ENCODE measurements at places on chromosomes 7 and 10.

GRCh38 chr7:25923741-25924460 is 228.1 kb upstream of the NFE2L3 start:
- DNase-seq = no peak

DNA sequence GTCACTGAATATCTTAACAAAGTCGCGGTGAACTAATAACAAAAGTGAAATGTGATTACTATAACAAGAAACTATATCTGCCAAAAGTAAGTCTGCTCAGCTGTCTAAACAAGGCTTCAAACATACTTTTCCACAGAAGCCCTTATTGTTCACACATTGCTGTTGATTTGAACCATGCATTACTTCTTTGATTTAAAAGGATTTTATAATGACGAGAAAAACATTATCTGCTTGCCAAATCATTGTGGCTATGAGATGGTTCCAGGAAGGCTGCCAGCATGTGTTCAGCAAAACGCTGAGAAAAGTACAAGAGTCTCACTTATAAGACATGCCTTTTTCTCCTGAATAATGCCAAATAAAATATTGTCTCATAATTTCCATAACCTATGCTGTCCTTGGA is 24.4 kb downstream of the RNF133 start:
- DNase-seq = no peak

GRCh38 chr7:149154056-149154455 is 6.8 kb downstream of the ZNF398 start:
- no peak for DNase-seq

DNA sequence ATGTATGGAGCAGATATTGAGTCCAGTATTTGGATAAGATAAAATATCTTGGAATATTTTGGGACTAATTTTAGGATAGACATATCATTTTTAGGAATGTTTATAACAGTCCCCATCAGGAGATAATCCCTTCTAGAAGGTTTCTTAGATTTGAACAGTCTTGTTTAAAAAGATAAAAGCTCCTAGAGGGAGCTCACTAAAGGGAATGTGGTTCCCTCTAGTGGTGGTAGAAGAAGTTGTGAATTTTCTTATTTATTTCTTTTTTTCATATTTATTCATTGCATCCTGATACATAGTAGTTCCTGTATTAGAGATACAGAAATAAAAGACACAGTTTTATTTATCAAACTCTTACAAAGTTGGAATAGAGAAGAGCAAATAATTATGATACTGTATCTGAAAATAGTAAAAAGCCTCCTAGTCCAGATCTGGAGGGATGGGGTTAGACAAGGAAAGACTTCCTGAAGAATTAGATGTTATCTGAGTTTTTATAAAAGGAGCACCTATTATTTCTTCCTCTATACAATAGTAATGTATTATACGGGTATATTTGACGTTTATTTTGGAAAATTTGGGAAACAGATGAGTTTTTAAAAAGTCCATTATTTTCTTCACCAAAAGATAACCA is 24.5 kb upstream of the KLF14 start:
- no peak for DNase-seq

GRCh38 chr7:68756986-68757495 is 841.2 kb upstream of the AUTS2 start:
- no peak for DNase-seq

DNA sequence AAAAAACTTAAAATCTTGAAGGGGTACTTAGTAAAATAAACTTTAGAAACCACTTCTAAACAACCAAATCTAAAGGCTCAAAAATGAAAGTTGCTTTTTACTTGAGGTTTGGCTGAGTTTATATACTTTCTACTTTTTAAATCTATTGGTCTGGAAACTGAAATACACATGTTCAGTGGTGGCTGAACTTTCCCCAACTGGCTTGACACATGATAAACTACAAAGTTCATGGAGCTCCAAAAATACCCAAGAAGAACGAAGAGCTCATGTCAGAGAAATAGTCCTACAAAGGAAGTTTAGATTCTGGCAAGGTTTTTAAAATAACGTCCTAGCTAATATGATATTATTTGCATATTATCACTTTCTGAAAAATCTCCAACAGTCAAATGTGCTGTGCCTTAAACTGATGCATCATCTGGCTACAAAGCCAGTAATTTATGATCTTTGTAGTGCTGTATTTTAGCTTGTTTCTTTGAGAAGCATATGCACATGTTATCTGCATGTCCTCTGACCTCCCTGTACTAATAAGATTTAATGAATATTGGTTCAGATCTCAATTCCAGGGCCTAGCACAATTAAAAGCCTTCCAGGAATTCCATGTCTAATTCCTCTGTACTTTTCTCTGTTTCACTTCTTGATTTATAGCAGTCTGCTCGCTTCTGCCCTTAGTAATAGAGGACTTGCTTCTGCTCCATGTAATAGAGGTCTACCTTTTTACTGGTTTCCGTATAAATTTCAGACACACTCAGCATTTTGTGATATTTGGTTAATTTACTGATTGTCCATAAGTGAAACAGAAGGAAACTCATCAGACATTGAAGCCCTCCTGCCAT is 28.2 kb downstream of the SEMA3C start:
- no peak for DNase-seq

- no peak for DNase-seq
Measured at GRCh38 chr10:86668297-86669165, at the start of gene LDB3. TSS of gene LDB3 (plus strand) at chr10:86668511. CDS start at chr10:86668692, 181 bp downstream.

DNA sequence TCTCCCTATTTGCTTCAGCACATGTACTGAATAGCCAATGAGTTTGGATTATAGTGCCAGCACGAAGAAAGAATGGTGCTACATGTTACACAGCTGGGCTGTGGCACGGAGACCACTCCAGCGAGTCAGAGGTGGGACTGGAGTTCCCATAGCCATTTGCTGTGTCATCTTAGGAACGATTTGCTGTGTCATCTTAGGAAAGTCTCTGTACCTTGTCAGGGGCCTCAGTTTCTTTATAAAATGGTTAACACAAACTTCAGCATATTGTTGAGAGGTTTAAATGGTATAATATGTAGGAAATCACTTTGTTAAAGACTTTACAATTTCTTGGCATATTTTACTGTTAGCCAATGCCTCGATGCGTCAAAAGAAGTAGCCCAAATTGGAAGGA is 609.4 kb downstream of the LRMDA start:
- DNase-seq = no peak

GRCh38 chr7:148954766-148955165 is 70.7 kb upstream of the EZH2 start:
- no peak for DNase-seq

- DNase-seq = no peak
Measured at GRCh38 chr7:16345979-16346958, 75.1 kb downstream of the CRPPA start.

DNA sequence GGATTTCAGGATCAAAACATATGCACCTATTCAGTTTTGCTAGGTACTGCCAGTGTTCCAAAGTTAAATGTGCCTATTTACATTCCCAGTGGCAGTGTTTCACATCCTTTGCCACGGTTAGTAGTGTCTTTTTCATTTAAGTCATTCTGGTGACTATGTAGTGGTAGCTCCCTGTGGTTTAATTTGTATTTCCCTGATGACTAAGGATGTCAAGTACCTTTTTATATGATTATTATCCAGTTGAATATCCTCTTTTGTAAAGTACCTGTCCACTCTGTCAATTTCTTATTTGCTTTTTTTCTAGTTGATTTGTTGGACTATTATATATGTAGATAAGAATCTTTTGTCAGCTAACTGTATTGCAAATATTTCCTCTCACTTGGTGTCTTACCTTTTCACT is 45.1 kb downstream of the TMEM60 start:
- DNase-seq = no peak

DNA sequence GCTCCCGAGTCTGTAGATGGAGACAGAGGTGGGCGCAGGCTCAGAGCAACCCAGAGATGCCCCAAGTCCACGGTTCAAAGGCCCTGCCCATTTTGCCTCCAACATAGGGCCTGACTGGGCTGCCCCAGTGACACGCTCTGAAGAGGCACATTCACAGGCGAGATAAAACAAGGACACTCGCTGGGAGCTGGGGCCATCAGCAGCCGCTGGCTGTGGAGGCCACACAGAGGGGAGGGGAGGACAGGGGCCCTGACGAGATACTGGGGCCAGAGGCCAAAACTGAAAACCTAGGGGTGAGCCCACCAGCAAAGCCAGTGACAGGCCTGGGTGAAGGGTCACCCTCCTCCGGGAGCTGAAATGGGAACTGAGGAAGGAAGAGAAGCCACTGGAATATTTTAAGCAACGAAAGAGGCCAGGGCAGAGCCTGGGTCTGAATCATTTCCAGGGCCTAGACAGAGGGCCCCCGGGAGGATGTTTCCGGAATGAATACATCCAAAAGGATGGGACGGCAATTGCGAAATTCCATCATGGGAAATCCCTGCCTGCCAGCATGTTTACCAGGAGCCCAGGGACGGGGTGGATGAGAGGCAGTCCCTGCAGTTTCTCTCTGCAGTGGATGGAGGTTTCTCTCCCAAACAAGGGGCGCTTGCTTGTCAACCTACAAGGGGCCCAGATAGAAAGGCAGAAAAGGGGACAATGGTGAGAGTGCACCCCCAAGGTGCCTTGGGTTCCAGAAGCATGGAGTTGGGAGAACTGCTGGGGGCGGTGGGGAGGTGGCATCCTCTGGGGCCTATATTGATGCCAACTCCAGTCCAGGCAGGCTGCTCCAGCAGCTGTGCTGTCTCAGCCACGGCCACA is 29.0 kb upstream of the HSPA12A start:
- no peak for DNase-seq

DNA sequence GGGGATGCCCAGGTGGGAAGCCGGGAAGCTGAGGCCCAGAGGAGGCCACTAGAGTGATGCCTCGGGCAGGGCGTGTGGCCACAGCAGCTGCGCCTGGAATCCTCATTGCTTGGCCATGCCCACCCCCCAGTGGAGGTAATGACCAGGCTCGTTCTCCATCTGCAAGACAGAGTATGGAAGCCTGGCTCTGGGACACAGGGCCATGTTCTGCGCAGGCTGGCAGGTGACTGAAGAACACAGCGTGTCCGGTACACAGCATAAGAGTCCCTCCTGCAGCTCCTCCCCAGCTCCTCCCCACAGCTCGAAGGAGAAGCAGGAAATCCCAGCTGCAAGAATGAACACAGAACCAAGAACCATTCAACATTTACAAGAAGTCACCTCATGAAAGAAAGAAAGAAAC is 64.8 kb downstream of the SMURF1 start:
- no peak for DNase-seq

DNA sequence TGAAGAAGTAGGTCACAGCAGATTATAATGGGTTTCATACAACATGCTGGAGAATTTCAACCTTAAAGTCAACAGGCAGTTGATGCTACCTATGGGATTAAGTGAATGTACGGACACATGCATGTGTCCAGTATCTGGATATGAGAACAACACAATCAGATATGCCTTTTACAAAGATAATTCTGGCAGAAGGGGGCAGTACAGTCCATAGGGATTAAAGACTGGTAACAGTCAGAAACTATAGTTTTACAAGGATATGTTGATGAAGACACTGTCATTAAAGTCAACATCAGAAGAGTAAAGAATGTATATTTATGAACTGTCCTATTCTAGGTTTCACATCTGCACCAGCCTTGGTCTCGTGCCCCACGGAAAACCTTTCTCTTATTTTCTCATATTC is 41.5 kb downstream of the ANKMY2 start:
- no peak for DNase-seq

GRCh38 chr7:134629445-134629844 is 17.2 kb upstream of the BPGM start:
- DNase-seq = no peak

DNA sequence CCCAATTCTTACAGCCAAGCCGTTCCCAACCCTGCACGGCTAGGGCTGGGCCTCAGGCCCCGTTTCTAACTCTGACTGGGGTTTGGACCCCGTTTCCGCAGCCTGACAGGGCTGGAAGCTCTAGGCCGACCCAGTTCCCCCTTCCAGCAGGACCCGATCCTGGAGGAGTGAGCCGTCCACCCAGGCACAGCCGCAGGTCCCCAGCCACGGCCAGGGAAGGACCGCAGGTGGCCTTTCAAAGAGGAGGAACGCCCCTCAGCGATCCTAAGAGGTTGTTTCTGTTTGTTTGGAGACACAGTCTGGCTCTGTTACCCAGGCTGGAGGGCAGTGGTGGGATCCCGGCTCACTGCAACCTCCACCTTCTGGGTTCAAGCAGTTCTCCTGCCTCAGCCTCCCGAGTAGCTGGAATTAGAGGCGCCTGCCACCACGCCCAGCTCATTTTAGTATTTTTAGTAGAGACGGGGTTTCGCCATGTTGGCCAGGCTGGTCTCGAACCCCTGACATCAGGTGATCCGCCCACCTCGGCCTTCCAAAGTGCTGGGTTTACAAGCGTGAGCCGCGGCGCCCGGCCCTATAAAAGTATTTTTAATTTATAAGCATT is 778 bp upstream of the GET4 start:
- DNase-seq = no peak

DNA sequence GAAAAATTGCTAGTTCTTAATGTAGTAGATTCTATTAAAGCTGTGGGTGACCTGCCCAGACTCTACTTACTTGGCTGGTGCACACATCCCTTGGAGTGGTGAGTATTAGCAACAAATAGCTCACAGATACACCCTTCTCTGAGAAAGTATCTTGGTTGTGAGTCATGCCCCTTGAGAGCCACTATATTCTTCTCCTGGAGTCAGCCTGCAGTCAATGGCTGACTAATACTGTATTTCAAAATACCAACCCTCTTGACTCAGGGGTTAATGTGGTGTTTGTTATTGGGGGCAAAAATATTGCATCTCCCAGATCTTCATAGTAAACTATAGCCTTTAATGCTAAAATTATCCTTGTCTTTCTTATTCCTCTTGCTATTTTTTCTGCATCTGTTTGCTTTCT is 354.9 kb downstream of the BMPER start:
- DNase-seq = no peak

GRCh38 chr7:33849971-33850559 is 55.3 kb upstream of the BMPER start:
- no peak for DNase-seq

DNA sequence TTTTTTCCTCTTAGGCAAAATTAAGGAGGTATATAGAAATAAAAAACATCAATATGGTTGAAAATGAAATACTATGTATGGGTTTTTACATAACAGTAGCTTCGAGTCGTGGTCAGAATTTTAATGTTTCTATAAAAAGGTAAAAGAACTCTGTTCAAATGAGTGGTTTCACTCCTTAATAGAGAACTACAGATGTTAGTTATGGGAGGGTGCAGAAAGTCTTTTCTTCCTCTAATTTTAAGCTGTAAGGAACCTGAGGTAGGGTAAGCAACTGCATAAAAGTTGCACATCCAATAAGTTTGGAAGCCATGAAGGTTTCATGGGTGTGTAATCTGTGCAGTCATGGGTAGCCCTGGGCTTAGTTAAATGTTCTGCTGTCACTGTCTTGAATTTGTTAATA is 141.3 kb downstream of the SUGCT start:
- no peak for DNase-seq

Data from GM06990 (cell line).